ENCODE measurements at places on chromosomes 11 and 22. TPM values are rescaled to one million over a fixed set of nuclear protein-coding genes. Genes with fewer than 3 reads are reported as not detected.
A peak's percentile ranks its signal among the peaks of the same experiment; 100 is the strongest.

- H3K4me3 ChIP-seq: no peak overlapping the region
- no peaks in the 10 kb centered on the region for H3K36me3 ChIP-seq
- H3K27ac ChIP-seq: no peak overlapping the region
These were observed 767.5 kb downstream of the NTM start for GRCh38 chr11:132137981-132138313.

- H3K36me3 ChIP-seq: no peaks in the 10 kb centered on the region
- H3K4me1 ChIP-seq: no peaks in the 10 kb centered on the region
These were observed 9.3 kb downstream of the MIF start for GRCh38 chr22:23903328-23903971.

The RASL10A gene
- 6.6 TPM for total RNA-seq

The RFPL3 gene
- not detected for total RNA-seq

The SAA4 gene
- total RNA-seq: not detected

- H3K27me3 ChIP-seq: no peaks in the 10 kb centered on the region
- DNase-seq: no peak
- no peaks in the 10 kb centered on the region for H3K4me1 ChIP-seq
- H3K4me3 ChIP-seq: no peak overlapping the region
- no peak overlapping the region for H3K27ac ChIP-seq
These were observed 569.0 kb downstream of the CNTN5 start for GRCh38 chr11:99589771-99590170.

DNA sequence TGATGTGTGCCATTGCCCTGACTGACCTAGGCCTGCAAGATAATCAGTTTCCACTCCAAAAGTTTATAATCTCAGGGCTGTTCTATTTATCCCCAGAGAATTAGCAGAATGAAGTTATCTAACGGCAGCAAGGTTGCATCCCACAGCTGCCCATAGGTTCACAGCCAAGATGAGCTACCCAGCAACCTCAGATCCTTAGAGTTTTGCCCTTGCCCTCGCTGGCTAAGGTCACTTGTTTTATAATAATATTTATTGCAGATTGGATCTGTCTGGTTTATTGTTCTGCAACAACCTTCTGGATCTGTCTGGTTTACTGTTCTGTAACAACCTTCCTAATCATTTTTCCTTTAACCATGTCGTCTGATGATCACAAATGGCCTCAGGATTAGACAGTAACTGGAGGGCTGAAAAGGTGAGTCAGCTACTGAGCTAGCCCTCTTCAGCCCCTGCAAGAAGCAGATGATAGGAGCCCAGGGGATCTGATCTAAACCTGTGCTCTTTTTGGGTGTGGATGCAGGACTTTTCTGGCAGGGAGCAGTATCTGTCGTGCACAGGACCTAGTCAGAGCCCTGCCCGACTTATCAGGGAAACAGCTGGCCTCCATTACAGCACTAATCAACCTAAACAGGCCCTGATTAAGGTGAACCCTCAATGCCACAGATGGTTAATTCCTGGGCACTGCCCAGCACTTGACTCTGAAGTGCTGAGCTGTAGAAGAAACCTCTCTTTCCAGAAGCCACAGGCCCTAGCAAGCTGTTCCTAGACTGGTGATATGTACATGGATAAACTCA, 642.9 kb upstream of the KIRREL3 start:
- H3K27me3 ChIP-seq: no peaks in the 10 kb centered on the region
- no peaks in the 10 kb centered on the region for H3K4me1 ChIP-seq
- no peak overlapping the region for H3K4me3 ChIP-seq

DNA sequence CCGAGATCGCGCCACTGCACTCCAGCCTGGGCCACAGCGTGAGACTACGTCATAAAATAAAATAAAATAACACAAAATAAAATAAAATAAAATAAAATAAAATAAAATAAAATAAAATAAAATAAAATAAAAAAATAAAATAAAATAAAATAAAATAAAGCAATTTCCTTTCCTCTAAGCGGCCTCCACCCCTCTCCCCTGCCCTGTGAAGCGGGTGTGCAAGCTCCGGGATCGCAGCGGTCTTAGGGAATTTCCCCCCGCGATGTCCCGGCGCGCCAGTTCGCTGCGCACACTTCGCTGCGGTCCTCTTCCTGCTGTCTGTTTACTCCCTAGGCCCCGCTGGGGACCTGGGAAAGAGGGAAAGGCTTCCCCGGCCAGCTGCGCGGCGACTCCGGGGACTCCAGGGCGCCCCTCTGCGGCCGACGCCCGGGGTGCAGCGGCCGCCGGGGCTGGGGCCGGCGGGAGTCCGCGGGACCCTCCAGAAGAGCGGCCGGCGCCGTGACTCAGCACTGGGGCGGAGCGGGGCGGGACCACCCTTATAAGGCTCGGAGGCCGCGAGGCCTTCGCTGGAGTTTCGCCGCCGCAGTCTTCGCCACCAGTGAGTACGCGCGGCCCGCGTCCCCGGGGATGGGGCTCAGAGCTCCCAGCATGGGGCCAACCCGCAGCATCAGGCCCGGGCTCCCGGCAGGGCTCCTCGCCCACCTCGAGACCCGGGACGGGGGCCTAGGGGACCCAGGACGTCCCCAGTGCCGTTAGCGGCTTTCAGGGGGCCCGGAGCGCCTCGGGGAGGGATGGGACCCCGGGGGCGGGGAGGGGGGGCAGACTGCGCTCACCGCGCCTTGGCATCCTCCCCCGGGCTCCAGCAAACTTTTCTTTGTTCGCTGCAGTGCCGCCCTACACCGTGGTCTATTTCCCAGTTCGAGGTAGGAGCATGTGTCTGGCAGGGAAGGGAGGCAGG, at the start of gene GSTP1:
TSS of gene GSTP1 (plus strand) at position 566 of the 958 bp plus-strand sequence. CDS start at position 598, 32 bp downstream.
- peaks cover 6% of the 10 kb centered on the region for H3K36me3 ChIP-seq
- peak within 1 kb of the TSS; percentile 91 for H3K4me3 ChIP-seq
- DNase-seq: peak; percentile 90
- peaks cover 22% of the 10 kb centered on the region for H3K4me1 ChIP-seq
- H3K27me3 ChIP-seq: no peaks in the 10 kb centered on the region

DNA sequence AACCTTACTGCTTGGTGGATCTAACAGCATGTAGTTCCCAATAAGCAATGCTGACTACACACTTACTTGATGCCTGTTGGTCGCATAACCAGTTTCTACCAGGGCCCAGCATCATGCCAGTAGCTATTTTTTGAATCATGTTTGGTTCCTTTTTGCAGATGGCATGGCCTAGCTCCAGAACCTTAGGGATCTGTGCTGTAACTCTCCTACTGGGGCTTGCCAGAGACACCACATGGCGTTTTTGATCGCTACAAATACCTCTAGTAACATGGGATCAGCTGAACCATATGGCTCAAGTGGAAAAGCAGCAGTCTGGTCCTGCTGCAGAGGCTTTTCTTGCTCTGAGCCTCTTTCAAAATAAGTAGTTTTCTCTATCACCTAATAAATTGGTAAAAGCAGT, 654.6 kb upstream of the API5 start:
- no peaks in the 10 kb centered on the region for H3K27me3 ChIP-seq
- H3K27ac ChIP-seq: no peak overlapping the region
- no peak for DNase-seq
- H3K4me1 ChIP-seq: no peaks in the 10 kb centered on the region
- no peaks in the 10 kb centered on the region for H3K36me3 ChIP-seq

- DNase-seq: no peak
- no peaks in the 10 kb centered on the region for H3K36me3 ChIP-seq
- H3K4me3 ChIP-seq: no peak overlapping the region
- H3K27me3 ChIP-seq: no peaks in the 10 kb centered on the region
- no peaks in the 10 kb centered on the region for H3K4me1 ChIP-seq
These were observed 93.2 kb downstream of the NECTIN1 start for GRCh38 chr11:119635776-119636175.

The MEI1 gene
- 0.44 TPM for total RNA-seq

The THRSP gene
- 13.2 TPM for total RNA-seq

The OR5A1 gene
- not detected for total RNA-seq

The TIGD3 gene
- 0.30 TPM for total RNA-seq

GRCh38 chr11:120633616-120634393, 122.3 kb downstream of the GRIK4 start:
- no peaks in the 10 kb centered on the region for H3K36me3 ChIP-seq
- no peaks in the 10 kb centered on the region for H3K27me3 ChIP-seq
- no peak overlapping the region for H3K27ac ChIP-seq
- no peak overlapping the region for H3K4me3 ChIP-seq
- DNase-seq: no peak

DNA sequence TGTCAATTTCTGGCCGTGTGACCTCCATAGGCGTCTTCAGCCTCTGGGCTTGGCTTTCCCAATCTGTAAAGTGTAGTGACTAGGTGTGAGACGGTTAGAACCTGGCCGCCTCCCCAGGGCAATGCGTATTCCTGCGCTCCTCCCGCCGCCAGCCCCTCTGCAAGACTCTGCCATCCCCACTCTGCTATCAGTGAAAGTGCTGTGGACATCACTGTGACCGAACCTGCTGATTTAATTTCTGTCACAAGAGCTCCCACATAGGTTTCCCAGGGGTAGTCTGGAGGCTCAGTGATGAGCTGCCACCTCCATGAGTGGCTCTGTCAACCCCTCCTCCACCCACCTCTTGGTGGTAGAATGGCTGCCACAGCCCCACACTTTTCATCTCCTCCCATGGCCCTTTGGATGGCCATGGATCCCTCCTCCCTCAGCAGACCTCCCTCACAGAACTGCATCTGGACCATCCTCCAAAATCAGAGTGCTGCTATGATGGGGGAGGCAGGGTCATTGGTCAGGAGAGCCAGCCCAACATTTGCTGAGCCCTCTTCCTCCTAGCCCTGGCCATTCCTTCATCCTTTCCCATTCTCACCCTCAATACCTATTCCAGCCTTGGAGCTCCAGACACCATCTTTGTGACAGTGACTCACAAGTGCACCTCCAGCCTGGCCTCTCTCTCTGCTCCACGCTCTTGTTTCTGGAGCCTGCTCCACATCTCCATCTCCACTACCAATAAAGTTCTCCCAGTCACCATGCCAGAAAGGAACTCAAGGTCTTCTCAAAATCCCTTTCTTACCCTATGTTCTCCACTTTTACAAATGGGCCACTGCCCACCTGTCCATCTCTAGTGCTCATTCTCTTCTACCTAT, 1.5 kb upstream of the GSC2 start:
- no peak overlapping the region for H3K27ac ChIP-seq
- H3K27me3 ChIP-seq: peaks cover 56% of the 10 kb centered on the region
- peaks cover 7% of the 10 kb centered on the region for H3K4me1 ChIP-seq
- H3K36me3 ChIP-seq: no peaks in the 10 kb centered on the region

The ASPHD2 gene
- total RNA-seq: 0.21 TPM

GRCh38 chr22:45426387-45426786, 12.9 kb downstream of the RIBC2 start:
- DNase-seq: no peak
- no peaks in the 10 kb centered on the region for H3K27me3 ChIP-seq
- no peak overlapping the region for H3K27ac ChIP-seq
- H3K4me1 ChIP-seq: no peaks in the 10 kb centered on the region
- H3K4me3 ChIP-seq: no peak overlapping the region

GRCh38 chr11:71383461-71383860, 64.7 kb downstream of the DHCR7 start:
- no peaks in the 10 kb centered on the region for H3K27me3 ChIP-seq
- H3K4me3 ChIP-seq: no peak overlapping the region
- H3K4me1 ChIP-seq: no peaks in the 10 kb centered on the region
- H3K36me3 ChIP-seq: no peaks in the 10 kb centered on the region
- H3K27ac ChIP-seq: no peak overlapping the region

- DNase-seq: no peak
- H3K27me3 ChIP-seq: no peaks in the 10 kb centered on the region
- H3K4me3 ChIP-seq: no peak overlapping the region
- H3K4me1 ChIP-seq: no peaks in the 10 kb centered on the region
- H3K36me3 ChIP-seq: no peaks in the 10 kb centered on the region
These were observed 14.1 kb upstream of the KIAA0930 start for GRCh38 chr22:45254789-45255278.

DNA sequence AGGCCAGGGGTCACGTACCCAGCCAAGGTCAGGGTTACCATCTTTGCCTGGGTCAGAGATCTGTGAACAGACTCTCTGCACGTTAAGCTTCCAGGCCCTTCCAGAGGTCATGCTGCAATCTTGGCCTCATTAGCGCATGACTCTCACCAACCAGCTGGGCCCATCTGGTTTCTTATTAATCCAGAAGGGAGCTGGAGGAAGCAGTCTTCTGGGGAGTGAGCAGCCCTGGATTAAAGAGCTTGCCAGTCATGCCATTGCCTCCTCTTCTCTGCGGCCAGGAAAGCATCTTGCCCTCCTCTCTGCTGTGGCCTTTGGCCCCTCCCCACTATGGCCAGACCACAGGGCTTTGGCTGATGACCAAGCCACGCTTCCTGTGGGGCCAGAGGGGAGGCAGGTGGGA, 57.4 kb downstream of the CHST1 start:
- no peak overlapping the region for H3K27ac ChIP-seq
- H3K36me3 ChIP-seq: no peaks in the 10 kb centered on the region
- H3K4me1 ChIP-seq: no peaks in the 10 kb centered on the region
- no peak for DNase-seq

GRCh38 chr11:44977493-44977984, 26.9 kb upstream of the TP53I11 start:
- H3K27me3 ChIP-seq: no peaks in the 10 kb centered on the region
- no peak for DNase-seq
- no peaks in the 10 kb centered on the region for H3K36me3 ChIP-seq
- H3K4me3 ChIP-seq: no peak overlapping the region
- H3K27ac ChIP-seq: no peak overlapping the region

GRCh38 chr11:98434296-98434695, 586.5 kb upstream of the CNTN5 start:
- no peaks in the 10 kb centered on the region for H3K4me1 ChIP-seq
- H3K27me3 ChIP-seq: no peaks in the 10 kb centered on the region
- no peak for DNase-seq
- no peak overlapping the region for H3K27ac ChIP-seq
- no peaks in the 10 kb centered on the region for H3K36me3 ChIP-seq

DNA sequence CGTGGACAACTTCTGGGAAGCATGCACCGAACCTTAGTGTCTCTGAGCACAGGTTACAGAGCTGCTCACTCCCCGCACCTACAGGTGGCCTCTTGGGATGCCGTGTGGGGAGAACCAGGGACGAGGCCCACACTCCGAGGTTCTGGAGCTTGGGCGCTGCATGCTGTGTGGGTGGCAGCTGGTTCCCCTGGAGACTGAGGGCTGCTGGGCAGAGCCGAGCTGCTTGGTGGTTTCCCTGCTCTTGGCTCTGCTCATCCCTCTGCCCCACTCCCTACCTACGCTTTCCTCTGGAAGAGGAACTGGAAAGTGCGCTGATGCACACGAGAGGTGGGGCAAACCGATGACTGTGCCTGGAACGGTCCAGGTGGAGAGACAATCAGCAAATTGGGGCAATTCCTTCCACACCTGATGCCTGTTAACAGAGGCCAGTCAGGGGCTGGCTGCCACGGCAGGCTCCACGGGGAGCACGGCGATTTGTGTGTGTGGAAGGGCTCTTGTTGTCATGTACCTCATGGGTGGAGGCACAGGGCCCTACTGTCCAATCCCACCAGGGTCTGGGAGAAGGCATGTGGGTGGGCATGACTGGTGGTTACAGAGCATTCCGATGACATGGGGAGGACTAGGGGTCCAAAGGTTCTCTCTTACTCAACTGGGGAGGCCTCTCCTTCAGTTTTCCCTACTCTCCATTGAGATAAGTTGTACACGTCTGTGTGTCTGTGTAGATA, 60.9 kb downstream of the ST14 start:
- no peak overlapping the region for H3K27ac ChIP-seq
- H3K36me3 ChIP-seq: peaks cover 5% of the 10 kb centered on the region
- peaks cover 9% of the 10 kb centered on the region for H3K27me3 ChIP-seq
- no peak for DNase-seq

GRCh38 chr11:72833811-72834493, 19.7 kb downstream of the ATG16L2 start:
- peak overlapping the region; percentile 82 for H3K27ac ChIP-seq
- H3K4me3 ChIP-seq: no peak overlapping the region
- no peaks in the 10 kb centered on the region for H3K27me3 ChIP-seq
- no peak for DNase-seq

The INPPL1 gene
- 73.6 TPM for total RNA-seq
